CD4-positive, alpha-beta memory T cell (primary cell): ENCODE measurements at places on chromosomes 16 and 17. TPM values are rescaled to one million over a fixed set of nuclear protein-coding genes. Genes with fewer than 3 reads are reported as not detected.

The LHX1 gene
- not detected for polyA plus RNA-seq

The ARHGDIG gene
- polyA plus RNA-seq = not detected

The DBNDD1 gene
- 1.2 TPM for polyA plus RNA-seq

The ADAT1 gene
- 44.4 TPM for polyA plus RNA-seq

The TBC1D3C gene
- not detected for polyA plus RNA-seq

The PYY gene
- not detected for polyA plus RNA-seq

The LRRC37B gene
- polyA plus RNA-seq = 6.4 TPM

The NPIPB12 gene
- polyA plus RNA-seq = 15.0 TPM

The KRT23 gene
- not detected for polyA plus RNA-seq

The GRAPL gene
- 1.5 TPM for polyA plus RNA-seq

The ARL5C gene
- polyA plus RNA-seq = not detected

The DGKE gene
- 4.3 TPM for polyA plus RNA-seq

The MGAT5B gene
- 0.25 TPM for polyA plus RNA-seq

The NHLRC4 gene
- 2.1 TPM for polyA plus RNA-seq

The SMTNL2 gene
- not detected for polyA plus RNA-seq

The TPPP3 gene
- polyA plus RNA-seq = not detected

The DBF4B gene
- polyA plus RNA-seq = not detected

The MT1H gene
- not detected for polyA plus RNA-seq

The ARHGAP44 gene
- polyA plus RNA-seq = not detected

The CDH8 gene
- not detected for polyA plus RNA-seq

The PRSS22 gene
- not detected for polyA plus RNA-seq

The NSF gene
- polyA plus RNA-seq = 26.8 TPM

The PLA2G15 gene
- 10.8 TPM for polyA plus RNA-seq

The OR3A3 gene
- polyA plus RNA-seq = not detected

The ICAM2 gene
- 591 TPM for polyA plus RNA-seq

The MT3 gene
- polyA plus RNA-seq = 1.1 TPM

The WDR81 gene
- polyA plus RNA-seq = 4.4 TPM

The MMP28 gene
- 0.23 TPM for polyA plus RNA-seq

The FOXL1 gene
- not detected for polyA plus RNA-seq

The TM4SF5 gene
- polyA plus RNA-seq = not detected

The GPR139 gene
- polyA plus RNA-seq = not detected

The MARVELD3 gene
- polyA plus RNA-seq = not detected

The RSAD1 gene
- polyA plus RNA-seq = 72.8 TPM

The TMEM204 gene
- polyA plus RNA-seq = 95.9 TPM

The NPIPB5 gene
- 2.1 TPM for polyA plus RNA-seq

The CA4 gene
- polyA plus RNA-seq = not detected

The SLC35G6 gene
- not detected for polyA plus RNA-seq

The RANBP10 gene
- polyA plus RNA-seq = 7.1 TPM

The KRTAP4-6 gene
- 0.24 TPM for polyA plus RNA-seq

The SPNS2 gene
- polyA plus RNA-seq = 0.29 TPM

The EMP2 gene
- not detected for polyA plus RNA-seq

The TP53TG3 gene
- not detected for polyA plus RNA-seq

The G6PC1 gene
- not detected for polyA plus RNA-seq

The KRTAP2-3 gene
- polyA plus RNA-seq = not detected

The TVP23A gene
- polyA plus RNA-seq = not detected

The KRTAP1-1 gene
- not detected for polyA plus RNA-seq

The AMDHD2 gene
- polyA plus RNA-seq = 17.0 TPM

The SOX9 gene
- not detected for polyA plus RNA-seq
